Sigmoid colon (tissue), 7 donors: ENCODE measurements at places on chromosomes 2 and 18. TPM values are rescaled to one million over a fixed set of nuclear protein-coding genes. Genes with fewer than 3 reads are reported as not detected.

GRCh38 chr2:47520302-47520630 lies 117.3 kb downstream of the MSH2 start:
- no peaks in the 10 kb centered on the region for H3K36me3 ChIP-seq
- DNase-seq: no peak

GRCh38 chr2:99256677-99257076 lies 1.2 kb upstream of the LYG2 start:
- H3K4me3 ChIP-seq: no peak overlapping the region
- no peak for DNase-seq
- no peak overlapping the region for H3K27ac ChIP-seq
- no peaks in the 10 kb centered on the region for H3K36me3 ChIP-seq
- no peaks in the 10 kb centered on the region for H3K27me3 ChIP-seq
- no peaks in the 10 kb centered on the region for H3K4me1 ChIP-seq

DNA sequence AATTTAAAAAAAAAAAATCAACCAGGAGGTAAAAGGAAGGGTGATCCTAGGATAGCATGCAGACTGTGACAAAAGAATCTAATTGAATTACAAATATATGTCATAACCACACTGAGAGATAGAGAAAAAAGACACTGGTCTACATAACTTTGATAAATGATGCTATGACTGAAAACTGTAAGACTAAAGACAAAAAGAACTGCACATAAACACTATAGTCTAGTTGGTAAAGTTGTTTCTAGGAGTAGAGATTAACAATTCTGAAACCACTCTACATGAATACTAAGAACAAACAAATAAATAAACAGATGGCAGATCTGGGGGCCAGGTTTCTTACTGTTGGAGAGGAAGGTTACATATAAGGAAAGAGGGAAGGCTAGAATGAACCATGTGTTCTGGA lies 14.6 kb upstream of the CHAC2 start:
- peaks cover 5% of the 10 kb centered on the region for H3K4me1 ChIP-seq
- H3K27ac ChIP-seq: no peak overlapping the region
- no peaks in the 10 kb centered on the region for H3K27me3 ChIP-seq
- H3K36me3 ChIP-seq: peaks cover 5% of the 10 kb centered on the region
- H3K4me3 ChIP-seq: no peak overlapping the region

- no peaks in the 10 kb centered on the region for H3K4me1 ChIP-seq
- H3K36me3 ChIP-seq: no peaks in the 10 kb centered on the region
- DNase-seq: no peak
- H3K27me3 ChIP-seq: peaks cover 8% of the 10 kb centered on the region
- no peak overlapping the region for H3K27ac ChIP-seq
Observed at GRCh38 chr18:78810706-78811105, 168.9 kb upstream of the SALL3 start.

DNA sequence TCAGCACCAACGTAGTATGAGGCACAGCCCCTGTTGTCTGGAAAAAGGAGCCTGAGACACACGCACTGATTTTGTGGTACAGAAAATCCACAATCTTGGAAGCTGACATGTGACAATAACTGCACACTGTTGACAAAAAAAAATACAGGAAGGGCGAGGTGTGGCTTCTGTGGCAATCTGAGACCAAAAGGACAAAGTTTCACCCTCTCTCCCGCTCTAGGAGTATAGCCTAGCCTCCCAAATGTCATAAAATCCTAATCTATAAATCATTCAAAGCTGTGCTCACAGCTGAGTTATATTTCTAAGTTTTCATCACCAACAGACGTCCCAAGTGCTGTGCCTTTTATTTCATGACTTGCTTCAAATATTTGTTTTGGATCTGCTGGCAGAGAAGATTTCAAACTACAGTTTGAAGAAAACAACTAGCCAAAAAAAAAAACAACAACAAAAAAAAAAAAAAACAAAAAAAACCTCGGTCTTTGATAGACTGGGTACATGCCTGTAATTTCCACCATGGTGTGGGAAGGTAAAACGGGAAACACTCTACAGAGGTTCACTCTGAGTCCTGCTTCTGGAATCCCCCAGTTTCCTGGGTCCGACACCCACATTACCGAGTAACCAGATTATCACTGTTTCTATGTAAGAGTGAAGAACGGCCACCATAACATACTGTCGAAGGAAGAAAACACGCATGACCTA lies 61.0 kb downstream of the C2orf76 start:
- no peaks in the 10 kb centered on the region for H3K4me1 ChIP-seq
- no peak for DNase-seq
- no peaks in the 10 kb centered on the region for H3K27me3 ChIP-seq
- H3K4me3 ChIP-seq: peak overlapping the region; percentile 18

GRCh38 chr2:28450901-28451565 lies 44.8 kb upstream of the PLB1 start:
- peak; percentile 62 for DNase-seq
- H3K27ac ChIP-seq: no peak overlapping the region
- H3K36me3 ChIP-seq: no peaks in the 10 kb centered on the region
- no peaks in the 10 kb centered on the region for H3K27me3 ChIP-seq

- H3K4me3 ChIP-seq: peak overlapping the region; percentile 26
- DNase-seq: no peak
- no peaks in the 10 kb centered on the region for H3K27me3 ChIP-seq
- no peaks in the 10 kb centered on the region for H3K4me1 ChIP-seq
- H3K27ac ChIP-seq: peak overlapping the region; percentile 38
Observed at GRCh38 chr2:161135951-161136593, 24.2 kb upstream of the TANK start.

GRCh38 chr2:239855863-239856587 lies 169.1 kb downstream of the NDUFA10 start:
- H3K36me3 ChIP-seq: no peaks in the 10 kb centered on the region
- no peaks in the 10 kb centered on the region for H3K4me1 ChIP-seq
- no peak overlapping the region for H3K27ac ChIP-seq
- H3K4me3 ChIP-seq: no peak overlapping the region

- H3K36me3 ChIP-seq: no peaks in the 10 kb centered on the region
- H3K4me3 ChIP-seq: no peak overlapping the region
- H3K27ac ChIP-seq: no peak overlapping the region
- H3K27me3 ChIP-seq: no peaks in the 10 kb centered on the region
- no peak for DNase-seq
- H3K4me1 ChIP-seq: no peaks in the 10 kb centered on the region
Observed at GRCh38 chr18:69209761-69210160, 190.9 kb upstream of the DOK6 start.

GRCh38 chr2:231627384-231628120 lies 34.9 kb downstream of the TEX44 start:
- no peaks in the 10 kb centered on the region for H3K27me3 ChIP-seq
- H3K27ac ChIP-seq: peak overlapping the region; percentile 62
- H3K4me1 ChIP-seq: no peaks in the 10 kb centered on the region
- no peaks in the 10 kb centered on the region for H3K36me3 ChIP-seq
- no peak for DNase-seq

DNA sequence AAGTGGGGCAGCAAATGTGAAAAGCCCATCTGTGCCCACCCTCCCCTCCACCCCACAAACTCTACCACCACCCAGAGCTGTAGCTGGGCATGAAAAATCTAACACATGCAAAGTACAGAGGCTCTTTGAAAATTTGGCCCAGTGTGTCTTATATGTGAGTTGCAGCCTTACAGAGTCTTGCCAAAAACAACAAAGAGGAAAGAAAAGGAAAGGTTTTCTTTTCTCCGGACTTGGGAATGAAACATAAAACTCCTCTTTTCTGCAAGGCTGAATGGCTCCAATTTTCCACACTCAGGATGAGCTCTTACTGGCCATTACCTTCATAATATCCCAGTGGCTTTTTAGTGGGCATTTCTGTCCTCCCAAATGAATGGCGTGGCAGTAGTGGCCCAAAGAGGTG lies 27.9 kb upstream of the POU3F3 start:
- peaks cover 8% of the 10 kb centered on the region for H3K27me3 ChIP-seq
- H3K27ac ChIP-seq: no peak overlapping the region
- H3K4me3 ChIP-seq: no peak overlapping the region
- no peak for DNase-seq

The MYL12B gene
- 155 TPM for total RNA-seq

The LDAH gene
- 7.6 TPM for total RNA-seq

The CRYGD gene
- total RNA-seq: not detected

The SLC35G4 gene
- not detected for total RNA-seq
